Left kidney (tissue), 8 donors: ENCODE measurements at places on chromosomes 3 and 15.

- no peak for DNase-seq
These were observed 4.5 kb downstream of the DNAJC13 start for GRCh38 chr3:132421832-132422231.

- no peak for DNase-seq
These were observed 190.2 kb downstream of the KLF13 start for GRCh38 chr15:31516874-31517273.

- DNase-seq, result no peak
These were observed 28.1 kb downstream of the DCLK3 start for GRCh38 chr3:36736301-36736700.

DNA sequence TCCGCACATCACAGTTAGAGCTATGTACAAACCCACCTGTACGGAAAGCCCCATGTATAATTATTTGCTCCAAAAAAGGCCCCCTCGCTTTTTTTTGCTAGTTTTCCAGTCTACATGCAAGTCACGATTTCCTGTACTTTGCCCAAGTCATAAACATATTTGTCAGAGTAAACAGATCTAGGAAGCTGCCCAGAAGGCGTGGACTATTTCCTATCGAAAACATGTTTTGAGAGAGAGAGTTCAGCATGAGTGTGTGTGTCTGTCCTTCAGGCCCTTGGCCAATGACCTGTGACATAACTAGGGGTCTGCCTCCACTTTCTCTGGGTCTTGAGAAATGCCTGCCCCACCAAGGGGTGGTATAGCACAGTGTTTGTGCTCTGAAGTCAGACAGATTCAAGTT, 72.7 kb upstream of the HACD2 start:
- no peak for DNase-seq

DNA sequence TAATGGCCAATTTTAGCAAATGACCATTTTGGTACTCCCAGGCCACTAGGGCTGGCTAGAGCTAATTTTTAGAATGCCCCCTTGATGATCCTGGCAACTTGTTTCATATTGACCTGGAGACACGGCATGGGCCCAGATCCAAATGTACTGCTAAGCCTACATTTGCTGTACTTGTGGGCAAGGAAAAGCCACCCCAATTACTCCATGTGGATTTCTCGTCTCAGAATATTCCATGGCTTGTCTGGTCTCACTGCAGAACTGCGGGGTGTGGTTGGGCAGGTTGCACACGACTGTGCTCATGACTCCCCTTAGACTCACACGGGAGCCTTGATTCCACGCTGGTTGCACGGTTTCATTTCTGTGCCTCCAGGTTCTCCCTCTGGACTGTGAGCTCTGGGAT, 140.9 kb downstream of the RPLP1 start:
- no peak for DNase-seq

DNA sequence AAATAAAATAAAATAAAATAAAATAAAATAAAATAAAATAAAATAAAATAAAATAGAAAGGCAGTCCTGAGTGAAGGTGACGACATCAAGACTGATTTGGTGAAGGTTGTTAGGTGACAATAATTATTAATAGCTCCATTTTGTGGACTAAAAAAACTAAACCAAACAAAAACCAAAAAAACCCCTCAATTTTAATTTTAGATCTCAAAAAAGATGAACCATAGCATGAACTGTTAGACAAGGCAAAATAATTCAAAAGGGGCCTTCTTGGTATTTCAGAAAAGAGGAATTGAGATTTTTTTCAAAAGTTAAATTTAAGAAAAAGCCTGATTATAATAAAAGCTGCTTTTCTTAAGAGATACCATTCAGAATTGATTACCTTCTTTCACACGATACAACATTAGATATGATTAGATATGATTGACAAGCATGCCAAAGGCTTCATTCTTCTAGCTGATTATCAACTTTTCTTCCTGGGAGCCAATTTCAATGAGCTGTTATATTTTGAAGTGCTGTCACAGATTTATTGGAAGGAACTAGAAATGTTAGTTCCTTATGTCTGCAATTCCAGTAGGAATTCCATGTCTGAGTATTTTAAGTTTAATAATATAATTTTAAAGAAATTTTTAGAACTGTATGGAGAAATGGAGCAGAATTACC, 244.7 kb downstream of the MBNL1 start:
- DNase-seq, result no peak

DNA sequence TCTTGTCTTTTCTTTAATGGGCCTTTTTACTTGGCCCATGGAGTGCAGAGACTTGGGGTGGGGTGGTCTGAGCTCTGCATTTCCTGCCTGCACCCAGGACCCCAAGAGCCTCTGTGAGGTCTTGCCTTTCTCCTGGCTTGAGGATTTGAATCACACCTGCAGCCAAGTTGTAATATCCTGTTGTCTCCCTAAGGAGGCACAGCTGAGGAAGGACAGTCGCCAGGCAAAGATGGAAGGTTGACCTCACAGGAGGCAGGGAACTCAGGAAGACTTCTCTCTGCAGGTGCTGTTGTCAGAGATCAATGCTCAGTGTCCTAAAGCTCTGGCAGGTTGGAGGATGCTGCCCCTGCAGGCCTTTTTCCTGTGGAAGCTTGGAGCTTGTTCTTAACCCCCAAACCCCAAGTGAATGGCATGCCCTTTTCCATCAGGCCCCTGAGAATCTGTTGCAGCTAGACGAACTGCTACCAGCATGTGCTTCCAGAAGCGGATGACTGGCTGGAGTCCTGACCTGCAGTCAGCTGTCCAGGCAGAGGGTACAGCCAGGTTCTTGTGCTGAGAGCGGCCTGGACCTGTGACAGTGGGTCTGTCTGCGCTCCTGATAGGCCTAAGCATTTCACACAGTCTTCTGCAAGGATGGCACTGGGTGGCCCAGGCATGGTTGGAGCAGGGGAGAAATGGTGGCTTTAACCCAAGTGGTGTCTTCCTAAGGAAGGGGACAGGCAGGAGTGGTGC, 120.0 kb downstream of the EEFSEC start:
- no peak for DNase-seq

DNA sequence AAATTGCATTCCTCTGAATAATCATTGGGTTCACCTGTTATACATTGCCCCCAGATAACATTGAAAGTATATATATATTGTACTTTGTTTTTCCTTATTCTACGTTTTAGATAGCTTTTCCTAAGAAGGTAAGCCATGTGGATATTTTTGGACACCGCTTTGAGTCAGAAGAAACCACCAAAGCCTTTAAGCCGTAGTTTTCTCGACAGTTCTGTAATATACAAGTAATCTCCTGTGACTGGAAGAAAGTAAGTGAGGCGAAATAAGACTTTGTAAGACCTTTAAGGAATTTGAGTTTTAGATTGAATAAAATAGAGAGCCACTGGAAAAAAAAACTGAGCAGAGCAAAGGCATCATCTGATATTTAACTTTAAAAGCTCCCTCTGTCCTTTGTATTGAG, 1092.0 kb downstream of the DIPK2A start:
- DNase-seq, result no peak

- DNase-seq, result no peak
These were observed 85.6 kb upstream of the ABHD17C start for GRCh38 chr15:80609512-80609946.

GRCh38 chr3:4746241-4746958, 232.8 kb upstream of the BHLHE40 start:
- DNase-seq, result no peak

DNA sequence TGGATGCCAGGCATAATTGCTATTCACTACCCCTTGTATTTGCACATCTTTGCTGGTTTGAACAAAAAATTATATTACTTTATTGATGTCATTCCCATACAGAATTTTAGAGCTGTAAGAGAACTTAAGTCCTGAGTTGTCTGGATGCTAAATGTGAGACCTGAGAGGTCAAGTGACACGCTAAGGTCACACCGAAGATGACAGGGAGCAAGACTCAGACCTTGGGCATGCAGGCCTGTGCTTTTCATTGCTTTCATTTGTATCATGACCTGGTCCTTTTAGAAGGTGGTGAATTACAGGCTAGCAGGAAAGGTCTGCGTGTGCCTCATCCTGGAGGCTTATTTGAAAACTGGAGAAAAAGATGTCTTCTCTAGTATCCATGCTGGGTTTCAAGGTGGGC, 312.0 kb upstream of the RASGRP1 start:
- no peak for DNase-seq

DNA sequence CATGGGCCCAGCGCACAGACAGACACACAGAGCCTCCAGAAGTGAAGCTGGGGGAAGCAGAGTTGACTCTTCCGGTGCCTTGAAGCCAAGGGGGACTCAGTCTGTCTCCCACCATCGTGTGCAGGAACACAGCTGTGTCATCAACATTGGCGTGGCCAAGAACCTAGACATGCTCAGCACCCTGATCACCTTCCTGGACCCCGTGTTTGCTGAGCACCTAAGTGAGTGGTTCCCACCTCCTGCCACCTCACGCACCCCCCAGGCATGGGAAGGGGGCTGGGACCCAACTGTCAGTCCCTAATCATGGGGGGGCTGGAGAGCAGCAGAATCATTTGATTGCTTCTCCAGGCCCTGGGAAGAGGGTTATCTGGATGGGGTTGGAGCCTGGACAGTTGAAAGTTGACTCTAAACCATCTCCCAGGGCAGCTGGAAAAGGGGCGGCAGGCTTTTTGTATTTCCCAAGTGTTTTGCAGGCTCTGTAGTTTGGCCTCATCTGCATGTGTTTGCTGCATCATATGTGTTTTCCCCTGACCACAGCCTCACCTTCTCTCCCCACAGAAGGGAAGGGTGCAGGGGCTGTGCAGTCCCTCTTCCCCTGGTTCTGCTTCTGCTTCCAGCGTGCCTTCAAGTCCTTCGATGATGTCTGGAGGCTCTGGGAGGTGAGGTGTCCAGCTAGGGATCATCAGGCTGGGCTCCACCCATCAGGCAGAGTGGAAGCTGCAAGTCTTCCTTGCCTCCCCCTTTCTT, 12.8 kb downstream of the TBC1D21 start:
- no peak for DNase-seq

GRCh38 chr15:31215490-31216214, 111.0 kb upstream of the KLF13 start:
- peak; percentile 75 for DNase-seq
